ENCODE measurements at places on chromosomes 7 and 10.
A peak's percentile ranks its signal among the peaks of the same experiment; 100 is the strongest.

DNA sequence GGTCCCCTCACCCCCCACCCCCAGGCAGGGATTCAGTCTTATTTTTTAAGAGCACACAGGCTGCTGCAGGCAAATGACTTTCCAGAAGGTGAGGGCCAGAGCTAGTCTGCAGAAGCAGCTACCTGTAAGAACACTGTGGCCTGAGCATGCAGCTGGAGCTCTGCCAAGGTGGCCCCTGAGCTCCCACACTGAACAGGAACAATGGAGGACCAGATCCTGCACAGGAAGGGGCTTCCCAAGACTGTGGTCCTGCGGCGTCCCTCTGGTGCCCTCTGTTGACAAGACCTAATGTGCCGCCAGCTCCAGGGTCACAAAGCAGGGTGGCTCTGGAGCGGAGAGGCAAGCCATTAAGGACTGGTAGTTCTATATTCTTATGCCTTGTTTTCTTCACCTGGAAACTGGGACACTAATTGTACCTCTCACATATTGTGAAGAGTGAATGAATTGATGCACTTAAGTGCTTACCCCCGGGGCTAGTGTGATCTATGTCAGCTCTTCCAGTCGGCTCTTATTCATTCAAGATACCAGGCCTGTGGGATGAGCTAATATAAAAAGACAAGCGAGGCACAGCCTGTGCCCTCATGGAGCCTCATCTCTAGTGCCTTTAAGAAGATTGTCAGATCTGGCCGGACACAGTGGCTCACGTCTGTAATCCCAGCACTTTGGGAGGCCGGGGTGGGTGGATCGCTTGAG is 8.0 kb upstream of the BEND7 start:
- DNase-seq, result peak; percentile 27

GRCh38 chr10:130463104-130463875 is 327.1 kb downstream of the GLRX3 start:
- no peak for DNase-seq

GRCh38 chr10:79184145-79184625 is 115.4 kb downstream of the ZMIZ1 start:
- no peak for DNase-seq

DNA sequence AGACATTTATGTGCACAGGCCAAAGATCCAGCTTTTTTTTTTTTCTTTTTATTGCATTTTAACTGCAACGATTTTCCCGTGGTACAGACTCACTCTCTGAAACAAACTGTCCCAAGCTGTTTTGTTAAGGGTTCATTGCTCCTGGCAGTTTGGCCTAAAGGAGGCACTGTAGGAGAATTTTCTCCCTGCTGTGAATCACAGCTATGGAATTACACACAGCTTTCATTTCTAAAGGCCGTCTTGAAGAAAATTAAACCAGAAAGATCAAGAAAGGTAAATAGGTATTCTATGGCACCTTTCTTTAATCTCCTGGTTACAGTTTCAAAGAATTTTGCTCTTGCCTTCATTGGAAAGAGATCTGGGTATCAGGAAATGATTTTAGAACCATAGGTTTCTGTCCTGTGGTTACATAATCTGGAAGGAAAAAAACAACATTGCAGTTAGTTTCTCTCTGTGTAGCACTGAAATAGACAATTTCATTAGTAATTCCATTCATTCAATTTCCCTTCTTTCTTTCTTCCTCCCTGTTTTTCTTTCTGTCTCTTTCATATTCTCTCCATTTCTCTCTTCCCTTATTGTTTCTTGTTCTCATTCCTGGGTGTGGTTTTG is 51.2 kb downstream of the PDK4 start:
- DNase-seq, result no peak

GRCh38 chr7:82057476-82057875 is 287.6 kb upstream of the HGF start:
- no peak for DNase-seq

DNA sequence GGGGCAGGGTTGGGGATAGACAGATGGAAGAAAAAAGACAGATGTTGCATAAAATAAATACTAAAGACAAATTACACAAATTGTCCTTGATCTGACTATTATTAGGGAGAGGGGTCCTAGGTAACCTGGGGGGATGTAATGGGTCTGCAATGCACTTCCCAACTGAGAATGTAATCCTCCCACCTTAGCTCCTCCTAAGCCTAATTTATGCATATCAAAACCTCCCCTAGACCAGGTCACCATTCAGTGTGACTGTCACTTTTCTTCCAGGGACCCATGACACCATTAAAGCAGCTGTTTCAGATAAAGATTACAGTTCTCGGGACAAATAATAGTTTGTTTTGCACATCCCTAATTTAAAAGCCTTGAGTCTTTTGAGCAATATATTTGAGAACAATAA is 133.9 kb upstream of the FEZF1 start:
- no peak for DNase-seq

- DNase-seq, result peak; percentile 54
Observed at GRCh38 chr10:98097616-98098015, 36.8 kb upstream of the R3HCC1L start.

DNA sequence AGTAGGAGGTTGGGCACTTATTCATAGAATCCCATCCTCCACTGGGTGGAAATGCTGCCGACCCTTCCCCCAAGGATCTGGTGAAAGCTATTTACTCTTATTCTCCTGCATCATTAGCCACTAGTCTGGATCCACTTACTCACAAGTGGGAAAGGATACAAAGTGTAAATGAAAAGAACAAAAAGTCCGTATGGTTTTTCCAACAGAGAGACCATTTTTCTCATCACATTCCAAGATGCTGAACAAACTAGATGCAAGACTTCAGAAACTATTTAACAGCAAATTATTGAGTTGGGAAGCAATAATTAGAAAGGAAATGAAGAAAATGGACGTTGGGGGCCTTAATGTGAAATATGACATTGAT is 242.4 kb upstream of the GLI3 start:
- DNase-seq, result no peak

GRCh38 chr7:26090927-26091519 is 61.0 kb upstream of the NFE2L3 start:
- DNase-seq, result peak; percentile 67

- DNase-seq, result no peak
Observed at GRCh38 chr10:49713266-49713665, 33.8 kb downstream of the C10orf53 start.

DNA sequence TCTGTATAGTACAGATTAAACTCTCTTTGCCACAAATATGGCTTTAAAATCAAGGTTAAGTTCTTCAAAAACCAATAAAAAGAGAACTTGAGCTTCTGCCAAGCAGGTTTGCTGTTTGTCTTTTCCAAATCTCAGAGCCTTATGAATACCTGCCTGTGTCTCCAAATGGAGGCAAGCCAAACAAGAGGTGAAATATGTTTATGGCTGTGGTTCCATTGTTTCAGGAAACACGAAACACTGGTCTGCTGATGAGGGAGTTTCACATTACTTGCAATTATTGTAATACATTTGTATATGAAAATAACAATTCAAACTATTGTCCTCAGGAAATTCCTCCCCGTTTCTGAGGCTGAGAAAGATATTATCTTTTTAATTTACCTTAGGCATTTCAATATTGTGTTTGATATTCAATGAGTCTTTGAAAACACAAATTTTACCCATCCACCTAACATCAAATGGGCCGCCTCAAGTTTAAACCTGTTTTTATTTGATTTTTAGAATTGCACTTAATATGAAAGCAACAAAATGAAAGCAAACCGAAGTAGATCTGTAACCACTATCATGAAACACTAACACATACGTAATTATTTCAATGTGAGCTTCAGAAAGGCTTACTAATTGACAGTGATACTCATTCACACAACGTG is 359.3 kb downstream of the HGF start:
- DNase-seq, result peak; percentile 86

GRCh38 chr10:123045961-123046731 is 37.3 kb downstream of the ACADSB start:
- DNase-seq, result no peak

GRCh38 chr7:104814671-104815400 is 199.2 kb upstream of the KMT2E start:
- DNase-seq, result no peak

DNA sequence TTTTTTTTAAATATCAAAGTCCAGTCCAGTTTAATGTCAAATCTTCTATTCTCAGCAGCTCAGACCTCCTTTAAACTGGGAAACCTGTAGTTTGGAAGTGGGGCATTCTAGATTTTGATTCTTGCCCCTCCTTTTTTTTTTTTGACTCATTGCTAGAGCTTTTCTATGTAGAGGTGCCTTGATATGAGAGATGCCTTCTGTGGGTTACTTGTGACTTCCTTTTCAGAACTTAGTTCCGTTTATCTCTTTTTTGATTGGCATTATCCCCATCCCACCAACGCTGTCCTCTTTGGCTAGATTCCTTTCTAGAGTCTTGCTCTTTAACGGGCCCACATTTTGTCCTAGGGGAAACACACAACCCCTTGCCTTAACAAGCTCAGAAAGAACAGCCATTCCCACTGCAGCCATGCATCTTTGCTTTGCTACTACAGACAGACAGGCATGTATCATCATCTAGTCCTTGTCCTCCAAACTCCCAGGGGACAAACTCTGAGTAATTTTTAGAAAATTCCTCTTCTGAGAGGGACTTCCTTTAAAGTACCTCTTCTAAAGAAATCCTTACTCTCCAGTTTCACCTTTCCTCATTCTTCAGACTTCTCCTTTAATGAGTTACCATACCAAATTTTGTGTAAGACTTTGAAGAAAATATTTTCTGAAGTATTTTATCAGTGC is 153.6 kb downstream of the PHF14 start:
- DNase-seq, result no peak

DNA sequence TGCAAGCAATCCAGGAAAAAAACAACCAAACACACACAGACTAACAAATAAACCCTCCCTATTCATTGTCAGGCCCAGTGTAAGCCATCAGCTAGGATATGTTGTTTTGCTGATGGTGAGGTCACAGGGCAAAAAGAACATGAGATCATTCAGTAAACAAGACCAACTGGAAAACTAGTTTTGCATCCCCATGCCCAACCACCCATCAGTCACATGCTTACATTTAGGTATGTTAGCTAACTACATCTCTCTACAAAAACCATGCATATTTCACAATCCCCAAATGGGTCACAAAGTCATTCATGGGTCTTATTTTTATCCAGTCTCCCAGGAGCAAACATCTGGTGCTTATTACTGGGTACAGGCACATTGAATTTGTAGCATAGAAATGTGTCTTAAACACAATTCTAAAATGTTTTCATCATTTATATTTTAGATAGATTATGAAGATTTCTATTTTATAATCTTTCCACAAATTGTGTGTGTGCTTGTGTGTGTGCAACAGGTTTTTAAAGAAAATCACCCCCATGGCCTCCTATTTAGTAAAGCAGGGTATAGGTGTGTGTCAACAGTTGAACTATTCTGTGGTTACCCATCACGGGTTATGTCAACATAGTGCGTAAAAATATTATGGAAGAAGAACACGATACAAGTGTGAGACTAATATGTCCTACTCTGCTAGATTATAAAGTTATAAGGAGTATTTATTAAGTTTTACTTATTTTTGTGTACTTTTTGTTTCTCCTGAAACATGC is 103.8 kb upstream of the AKR1E2 start:
- DNase-seq, result no peak

DNA sequence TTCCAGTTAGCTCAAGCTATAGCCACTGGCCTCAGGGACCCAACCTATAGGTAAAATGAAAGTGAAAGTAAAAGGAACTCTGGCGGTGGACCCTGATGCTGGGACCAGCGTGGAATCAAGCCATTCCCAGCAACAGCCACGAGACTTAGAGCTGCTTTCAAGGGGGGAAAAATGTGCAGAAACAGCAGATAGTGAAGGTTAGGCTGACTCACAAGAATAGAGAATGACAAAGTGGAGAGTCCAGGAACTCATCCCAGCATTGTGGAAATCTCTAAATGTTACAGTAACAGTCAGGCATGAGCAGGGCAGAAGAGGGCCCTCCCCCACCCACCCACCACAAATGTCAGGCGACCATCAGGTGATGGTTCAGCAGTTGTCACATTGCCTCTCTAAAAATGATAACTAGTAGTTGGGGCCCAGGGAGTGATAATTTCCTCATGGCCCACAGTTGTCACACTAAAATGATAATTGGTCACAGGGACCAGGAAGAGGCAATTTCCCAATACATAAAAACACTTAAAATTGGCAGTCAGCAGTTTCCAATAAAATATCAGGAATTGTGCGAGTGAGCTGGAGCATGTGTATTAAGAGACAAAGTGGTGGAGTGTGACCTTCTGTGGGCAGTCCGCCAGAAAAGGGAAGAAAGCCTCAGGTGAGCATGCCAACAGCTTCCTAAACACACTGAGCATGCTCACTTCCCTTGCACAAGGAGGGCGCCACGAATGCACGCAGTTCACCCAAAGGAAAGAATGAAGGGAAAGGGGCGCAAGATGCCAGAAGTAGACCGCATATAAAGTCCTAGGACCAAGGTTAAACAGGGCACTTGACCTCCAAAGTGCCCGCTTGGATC is 129.8 kb upstream of the PPP1R3A start:
- no peak for DNase-seq

DNA sequence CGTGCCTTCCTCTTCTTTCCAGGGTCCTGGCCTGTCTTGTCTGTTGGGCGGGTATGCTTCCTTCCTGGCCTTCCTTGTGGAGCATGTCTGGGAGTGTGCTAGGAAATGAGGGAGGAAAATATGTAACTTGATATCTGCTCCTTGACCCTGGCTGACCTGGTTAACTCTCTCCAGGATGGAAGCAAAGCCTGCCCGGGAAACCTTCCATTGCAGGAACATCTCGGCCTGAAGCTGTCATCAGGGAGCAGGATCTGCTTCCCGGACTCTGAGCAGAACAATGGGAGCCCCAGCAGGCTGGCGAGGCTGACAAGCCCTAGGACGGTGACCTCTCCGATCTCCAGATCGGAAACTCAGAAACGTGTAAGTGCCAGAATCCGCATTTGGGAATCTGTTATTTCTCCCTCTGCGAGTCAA is 340.3 kb downstream of the FRMD4A start:
- no peak for DNase-seq

GRCh38 chr7:76233538-76234281 is 32.0 kb downstream of the SRRM3 start:
- DNase-seq, result no peak

DNA sequence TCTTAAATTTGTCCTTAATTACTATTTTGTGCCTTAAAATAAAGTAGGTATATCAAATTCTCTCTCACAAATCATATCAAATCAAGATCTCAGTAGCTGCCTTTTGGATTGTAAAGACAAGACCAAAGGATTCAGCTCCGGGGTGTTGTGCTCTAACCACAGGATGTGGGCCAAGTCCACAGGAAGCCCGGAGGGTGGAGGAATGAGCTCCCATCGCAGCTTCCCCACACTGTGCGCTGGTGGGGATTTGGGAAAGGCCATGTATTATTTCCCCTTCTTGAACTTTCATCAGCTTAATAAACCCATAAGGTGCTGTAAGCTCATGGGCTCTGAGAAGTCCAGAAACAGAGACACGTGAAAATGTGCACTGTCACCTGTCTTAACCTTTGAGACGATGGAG is 241.6 kb upstream of the TCERG1L start:
- no peak for DNase-seq

- peak; percentile 19 for DNase-seq
Observed at GRCh38 chr7:101386558-101387231, 24.0 kb downstream of the COL26A1 start.

- DNase-seq, result no peak
Observed at GRCh38 chr10:27743877-27744801, 1.5 kb downstream of the MKX start.
